ENCODE measurements at places on chromosomes 2 and 18. TPM values are rescaled to one million over a fixed set of nuclear protein-coding genes. Genes with fewer than 3 reads are reported as not detected.

DNA sequence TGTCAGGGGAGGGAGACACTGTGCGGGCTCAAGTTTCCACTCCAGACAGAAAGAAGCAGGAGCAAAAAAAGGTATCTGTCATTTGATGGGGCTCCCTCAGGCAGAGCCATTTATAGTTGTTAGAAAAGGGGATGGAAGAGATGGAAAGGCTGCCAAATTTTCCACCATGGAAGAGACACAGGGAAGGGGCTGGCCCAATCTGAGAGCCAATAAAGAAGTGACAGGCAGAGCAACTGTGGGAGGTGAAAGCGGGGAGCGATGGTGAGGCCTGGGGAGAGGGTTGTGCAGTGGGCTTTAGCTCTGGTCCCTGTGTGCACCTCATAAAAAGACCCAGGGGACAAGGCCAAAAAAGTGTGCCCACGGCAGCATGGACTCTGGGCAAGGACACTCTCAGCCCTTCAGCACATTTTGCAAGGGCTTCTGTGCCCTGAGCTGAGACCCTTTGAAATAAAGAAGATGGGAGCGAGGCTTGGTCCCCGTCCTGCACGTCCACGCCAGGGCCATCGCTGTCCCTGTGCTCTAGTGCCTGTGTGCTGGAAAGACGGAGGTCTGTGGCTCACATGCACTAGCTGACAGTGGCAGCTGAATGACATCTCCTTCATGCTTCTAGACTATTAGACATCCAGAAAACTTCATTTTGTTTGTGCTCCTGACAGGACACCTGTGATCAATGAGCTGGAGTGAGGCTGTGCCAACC is 456.7 kb upstream of the HS6ST1 start:
- peak; percentile 41 for DNase-seq

- no peak for DNase-seq
Observed at GRCh38 chr2:5052905-5053304, 639.3 kb upstream of the SOX11 start.

DNA sequence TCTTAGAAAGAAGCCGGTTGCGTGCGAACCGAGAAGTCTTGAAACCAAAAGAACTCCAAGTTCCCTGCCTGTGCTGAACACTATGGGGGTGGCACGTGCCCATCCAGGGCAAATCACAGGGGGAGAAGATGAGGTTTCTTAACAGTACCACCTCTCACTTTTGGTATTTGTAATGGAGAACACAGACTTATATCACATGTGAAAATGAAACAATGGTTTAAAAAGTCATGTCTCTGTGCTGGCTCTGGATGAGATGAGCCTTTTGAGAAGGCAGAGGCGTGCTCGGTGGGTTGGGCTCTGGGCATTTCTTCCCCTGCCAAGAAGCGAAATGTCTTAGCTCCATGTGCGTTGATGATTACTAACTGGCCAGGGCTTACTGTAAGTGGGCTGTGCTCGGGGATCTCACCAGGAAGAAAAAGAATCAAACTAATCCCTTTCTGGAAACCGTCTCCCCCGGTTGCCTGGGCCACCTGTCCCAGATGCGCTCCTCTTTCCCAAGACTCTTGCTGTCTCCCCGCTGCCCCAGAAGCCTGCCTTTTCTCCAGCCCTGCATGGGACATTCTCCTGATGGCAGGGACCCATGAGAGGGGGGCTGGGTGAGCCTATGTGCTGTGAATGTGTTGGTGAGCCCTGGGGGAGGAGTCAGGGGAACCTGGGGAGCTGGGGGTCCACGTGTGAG is 252.9 kb downstream of the PRKCE start:
- DNase-seq: no peak

- DNase-seq: no peak
Observed at GRCh38 chr2:169365029-169365480, 2.7 kb upstream of the LRP2 start.

GRCh38 chr2:23520256-23520655 is 135.3 kb downstream of the KLHL29 start:
- DNase-seq: no peak

ACMSD gene
- total RNA-seq: not detected

HOXD10 gene
- total RNA-seq: not detected

LRRTM1 gene
- not detected for total RNA-seq
